ENCODE measurements at places on chromosomes 7 and 10.

- DNase-seq = no peak
Measured at GRCh38 chr7:6443372-6443941, 4.3 kb downstream of the DAGLB start.

DNA sequence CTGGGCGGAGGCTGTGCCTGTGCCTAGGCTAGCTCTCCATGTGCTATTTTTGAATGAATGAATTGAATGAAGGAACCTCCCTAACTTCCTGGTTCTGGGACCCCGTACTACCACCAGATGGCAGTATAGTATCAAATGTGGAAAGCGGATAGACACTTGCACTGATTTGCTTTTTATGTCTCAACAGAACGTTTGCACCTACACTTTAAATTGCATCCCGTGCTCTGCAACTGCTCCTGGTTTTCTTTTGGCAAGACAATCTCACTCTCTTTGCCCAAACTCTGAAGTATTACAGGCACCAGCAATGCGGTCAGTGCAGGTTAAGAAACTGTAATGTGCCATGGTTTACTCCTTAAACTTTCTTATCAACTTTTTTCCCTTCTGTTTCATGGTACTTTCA lies 6.5 kb downstream of the FZD8 start:
- peak; percentile 8 for DNase-seq

DNA sequence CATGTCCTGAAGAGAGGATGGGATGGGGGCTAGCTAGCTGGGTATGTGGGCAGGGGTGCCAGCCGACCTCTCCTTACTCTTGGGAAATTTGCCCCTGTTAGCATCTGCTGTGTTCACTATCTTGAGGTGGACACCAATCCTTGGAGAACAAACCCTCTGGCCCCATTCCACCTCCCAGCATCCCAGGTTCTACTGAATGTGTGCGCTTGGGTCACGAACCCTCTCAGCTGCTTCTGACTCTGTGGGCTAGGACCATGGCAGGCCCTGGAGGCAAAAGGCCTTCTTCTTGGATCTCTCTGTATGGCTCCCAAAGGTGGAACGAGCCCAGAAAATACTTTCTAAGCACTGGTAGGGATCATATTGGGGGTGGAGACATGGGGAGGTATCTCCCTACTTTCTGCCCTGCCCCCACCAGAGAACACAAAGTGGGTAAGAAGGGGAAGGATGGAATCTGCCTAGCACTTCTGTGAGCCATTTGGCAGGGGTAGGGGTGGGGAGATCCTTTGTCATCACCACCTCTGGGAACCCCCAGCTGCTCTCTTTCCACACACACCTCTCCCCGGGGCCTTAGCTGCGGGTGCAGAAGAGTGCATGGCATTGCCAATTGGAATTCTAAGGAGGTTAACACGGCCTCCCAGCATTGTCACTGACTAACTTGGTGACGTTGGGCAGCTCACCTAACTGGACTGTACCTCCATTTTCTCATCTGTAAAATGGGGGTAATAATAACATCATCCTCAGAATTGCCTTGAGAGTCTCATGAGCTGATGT lies 7.7 kb downstream of the UNC5B start:
- no peak for DNase-seq

DNA sequence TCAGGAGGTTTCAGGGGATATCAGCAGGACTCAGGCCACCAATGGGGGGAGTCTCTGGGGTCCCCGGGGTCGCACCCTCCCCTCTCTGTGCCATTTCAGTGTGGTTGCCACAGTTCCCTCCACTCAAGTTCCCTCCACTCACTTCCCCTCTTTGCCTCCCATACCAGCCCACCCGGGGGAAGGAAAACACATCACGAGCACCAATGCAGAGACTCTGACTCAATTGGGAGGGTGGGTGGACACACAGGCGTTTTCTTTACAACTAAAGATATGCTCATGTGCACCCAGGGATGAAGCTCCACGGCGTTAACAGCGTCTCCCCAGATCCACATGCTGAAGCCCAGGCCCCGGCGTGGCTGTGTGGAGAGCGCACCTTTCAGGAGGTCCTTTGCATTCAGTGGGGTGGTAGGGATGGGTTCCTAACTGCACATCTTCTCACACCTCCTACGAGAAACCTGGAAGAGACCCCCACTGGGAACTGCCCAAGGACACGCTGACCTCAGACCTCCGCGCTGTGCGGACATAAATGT lies 254.1 kb downstream of the ZMYND11 start:
- no peak for DNase-seq

DNA sequence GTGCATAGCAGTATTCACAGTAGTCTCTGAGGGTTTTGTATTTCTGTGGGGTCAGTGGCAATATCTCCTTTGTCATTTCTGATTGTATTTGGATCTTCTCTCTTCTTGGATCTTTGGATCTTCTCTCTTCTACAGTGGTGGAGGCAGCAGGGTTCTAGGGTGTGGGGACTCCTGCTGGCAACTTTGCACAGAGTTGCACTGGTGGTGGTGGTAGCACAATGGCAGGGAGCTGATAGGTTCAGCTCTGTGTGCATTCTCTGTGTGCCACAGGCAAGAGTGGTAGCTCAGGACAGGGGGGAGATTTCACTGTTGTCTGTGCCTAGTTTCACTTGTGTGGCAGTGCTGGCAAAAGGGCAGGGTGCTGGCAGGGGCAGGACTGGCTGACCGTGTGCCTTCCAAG lies 35.1 kb upstream of the PRSS37 start:
- DNase-seq = no peak

DNA sequence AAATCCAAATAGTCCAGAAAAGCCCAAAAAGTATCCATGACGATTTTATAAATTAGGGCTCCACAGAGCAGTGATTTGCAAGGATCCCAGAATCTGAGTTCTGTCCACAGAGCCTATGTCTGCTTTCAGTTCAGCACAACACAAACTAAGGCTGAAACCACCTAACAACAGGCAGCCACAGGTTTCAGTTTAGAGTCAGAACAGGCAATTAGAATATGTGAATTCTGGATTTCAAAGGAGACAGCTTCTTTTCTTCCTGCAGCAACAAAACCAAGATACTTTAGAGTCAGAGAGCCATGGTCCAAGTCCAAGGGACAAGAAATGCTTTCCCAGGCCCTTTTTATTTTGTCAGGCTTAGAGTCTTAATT lies 23.6 kb downstream of the IFIT3 start:
- DNase-seq = no peak

GRCh38 chr7:66307591-66308215 lies 102.6 kb downstream of the TPST1 start:
- DNase-seq = no peak

GRCh38 chr10:45249978-45250693 lies 65.3 kb downstream of the OR13A1 start:
- DNase-seq = no peak

DNA sequence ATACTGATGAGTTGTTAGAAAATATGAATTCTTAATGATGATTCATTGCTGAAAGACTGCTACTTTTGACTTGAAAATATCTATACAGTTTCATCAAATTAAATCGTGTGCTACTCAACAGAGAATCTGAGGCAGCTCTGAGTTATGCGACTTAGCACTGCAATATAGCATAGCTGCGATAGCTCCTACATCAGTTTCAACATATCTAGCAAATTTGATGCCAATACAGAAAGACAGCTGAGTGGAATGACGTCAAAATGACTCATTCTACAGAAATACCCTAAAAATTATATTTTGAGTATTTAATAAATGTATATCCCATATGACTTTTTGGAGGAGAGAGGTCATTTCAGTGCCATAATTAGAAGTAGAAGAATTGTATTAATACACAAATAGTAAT lies 1.1 kb upstream of the TARP start:
- DNase-seq = no peak

DNA sequence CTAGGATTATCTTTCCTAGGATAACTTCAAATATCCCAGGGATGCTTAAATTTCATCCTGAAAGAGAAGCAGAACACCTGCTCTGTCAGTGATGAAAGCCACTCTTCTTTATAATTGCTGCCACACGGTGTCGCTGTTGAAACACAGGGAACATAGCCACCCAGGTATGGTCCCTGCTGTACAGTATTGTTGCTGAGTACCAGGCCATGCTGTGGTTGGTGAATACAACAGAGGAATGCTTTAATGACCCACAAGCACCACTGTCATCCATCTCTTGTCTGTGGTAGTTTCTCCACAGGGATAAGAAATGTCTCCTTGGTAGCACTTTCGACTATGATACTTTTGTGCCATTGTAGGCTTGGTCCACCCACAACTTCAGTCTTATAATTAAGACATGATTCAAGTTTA lies 70.6 kb upstream of the STARD3NL start:
- peak; percentile 75 for DNase-seq

- no peak for DNase-seq
Measured at GRCh38 chr10:27622596-27622995, 118.5 kb downstream of the RAB18 start.

GRCh38 chr7:53218730-53219504 lies 183.5 kb downstream of the POM121L12 start:
- no peak for DNase-seq

- DNase-seq = no peak
Measured at GRCh38 chr10:121351540-121351939, 246.7 kb downstream of the FGFR2 start.

DNA sequence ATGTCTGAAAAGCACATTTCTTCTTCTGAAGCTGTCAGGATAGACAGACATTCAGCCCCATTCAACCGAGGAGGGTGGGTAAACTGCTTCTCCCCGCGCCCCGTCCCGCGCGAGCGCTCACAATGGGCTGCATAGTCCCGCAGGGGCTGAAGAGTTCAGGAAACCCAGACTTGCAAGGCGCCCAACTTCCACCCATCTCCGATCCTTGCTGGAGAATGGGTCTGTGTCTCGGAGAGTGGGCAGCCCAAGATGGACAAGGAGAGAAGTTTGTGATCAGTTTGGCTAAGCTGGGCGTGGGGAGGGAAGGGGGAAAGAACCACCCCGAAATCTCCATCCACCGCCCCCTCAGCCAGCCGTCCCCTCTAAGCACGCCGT lies 686 bp downstream of the AASS start:
- DNase-seq = peak; percentile 18

DNA sequence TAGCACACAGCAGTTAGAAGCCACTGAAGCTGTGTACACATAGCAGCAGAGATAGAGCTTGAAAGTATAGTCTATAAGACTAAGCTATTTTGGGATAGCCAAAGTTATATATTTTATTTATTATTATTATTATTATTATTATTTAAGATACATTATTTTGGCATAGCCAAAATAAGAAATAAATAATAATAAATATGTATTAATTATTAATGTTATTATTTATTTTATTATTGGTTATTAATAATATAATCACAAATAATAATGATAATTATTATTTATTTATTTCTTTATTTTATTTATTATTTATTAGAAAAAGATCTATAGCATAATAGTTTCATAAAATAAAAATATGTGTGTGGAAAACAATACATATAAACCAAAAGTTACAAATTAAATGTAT lies 107.2 kb upstream of the FOXK1 start:
- DNase-seq = no peak

GRCh38 chr10:102796407-102797176 lies 40.6 kb downstream of the CYP17A1 start:
- DNase-seq = peak; percentile 65

GRCh38 chr10:49076741-49077521 lies 38.4 kb downstream of the VSTM4 start:
- DNase-seq = no peak

- no peak for DNase-seq
Measured at GRCh38 chr10:125171402-125172306, 11.3 kb upstream of the CTBP2 start.

DNA sequence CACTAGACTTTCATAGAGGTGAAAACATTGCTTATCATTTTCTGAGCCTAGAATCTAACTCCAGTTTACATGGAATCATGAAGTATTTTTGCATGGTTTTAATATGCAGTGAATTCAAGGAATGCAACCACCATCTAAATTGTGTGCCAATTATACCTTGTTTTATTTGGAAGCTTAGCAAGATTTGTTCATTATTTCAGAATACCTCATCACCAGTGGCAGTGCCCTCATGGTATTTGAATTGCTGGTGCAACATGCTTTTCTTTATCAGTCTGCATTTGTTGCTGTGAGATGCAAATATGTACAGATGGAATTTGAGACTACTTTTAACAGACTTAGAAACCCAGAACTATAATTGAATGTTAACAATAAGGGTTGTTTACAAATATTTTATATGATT lies 18.7 kb upstream of the ZNF800 start:
- no peak for DNase-seq

DNA sequence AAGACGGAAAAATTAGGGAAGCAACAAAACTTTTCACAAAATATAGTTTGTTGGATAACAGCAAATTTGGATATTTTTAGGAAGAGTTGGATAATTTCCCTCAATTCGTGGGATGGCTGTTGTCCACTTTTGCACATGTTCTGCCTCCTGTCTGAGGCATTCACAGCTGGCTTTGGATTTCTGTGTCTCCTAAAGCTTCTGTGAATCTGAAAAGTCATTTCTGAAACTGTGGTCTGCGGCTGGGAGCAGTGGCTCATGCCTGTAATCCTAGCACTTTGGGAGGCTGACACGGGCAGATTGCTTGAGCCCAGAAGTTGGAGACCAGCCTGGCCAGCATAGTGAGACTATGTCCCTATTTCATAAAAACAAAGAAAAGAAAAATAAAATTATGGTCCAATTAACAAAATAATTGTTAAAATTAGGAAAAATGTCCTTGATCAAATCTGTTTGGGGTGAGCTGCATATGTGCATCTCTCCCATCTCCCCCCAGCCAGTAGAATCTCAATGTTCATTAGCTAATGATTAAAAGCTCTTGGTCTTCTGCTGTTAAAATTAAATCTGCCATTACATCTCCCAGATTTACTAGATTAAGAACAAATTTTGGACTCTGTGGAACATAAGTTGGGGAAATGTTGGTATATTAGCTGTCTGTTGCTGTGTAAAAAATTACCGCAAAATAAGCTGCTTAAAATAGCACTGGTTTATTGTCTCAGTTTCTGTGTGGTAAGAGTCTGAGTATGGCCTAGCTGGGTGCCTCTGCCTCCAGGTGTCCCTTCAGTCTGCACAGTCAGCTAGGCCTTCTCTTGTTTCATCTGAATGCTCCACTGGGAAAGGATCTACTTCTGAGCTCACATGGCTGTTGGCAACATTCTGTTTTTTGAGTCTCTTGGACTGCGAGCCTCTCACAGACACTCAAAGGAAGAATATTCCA lies 332.0 kb upstream of the FZD1 start:
- DNase-seq = no peak

DNA sequence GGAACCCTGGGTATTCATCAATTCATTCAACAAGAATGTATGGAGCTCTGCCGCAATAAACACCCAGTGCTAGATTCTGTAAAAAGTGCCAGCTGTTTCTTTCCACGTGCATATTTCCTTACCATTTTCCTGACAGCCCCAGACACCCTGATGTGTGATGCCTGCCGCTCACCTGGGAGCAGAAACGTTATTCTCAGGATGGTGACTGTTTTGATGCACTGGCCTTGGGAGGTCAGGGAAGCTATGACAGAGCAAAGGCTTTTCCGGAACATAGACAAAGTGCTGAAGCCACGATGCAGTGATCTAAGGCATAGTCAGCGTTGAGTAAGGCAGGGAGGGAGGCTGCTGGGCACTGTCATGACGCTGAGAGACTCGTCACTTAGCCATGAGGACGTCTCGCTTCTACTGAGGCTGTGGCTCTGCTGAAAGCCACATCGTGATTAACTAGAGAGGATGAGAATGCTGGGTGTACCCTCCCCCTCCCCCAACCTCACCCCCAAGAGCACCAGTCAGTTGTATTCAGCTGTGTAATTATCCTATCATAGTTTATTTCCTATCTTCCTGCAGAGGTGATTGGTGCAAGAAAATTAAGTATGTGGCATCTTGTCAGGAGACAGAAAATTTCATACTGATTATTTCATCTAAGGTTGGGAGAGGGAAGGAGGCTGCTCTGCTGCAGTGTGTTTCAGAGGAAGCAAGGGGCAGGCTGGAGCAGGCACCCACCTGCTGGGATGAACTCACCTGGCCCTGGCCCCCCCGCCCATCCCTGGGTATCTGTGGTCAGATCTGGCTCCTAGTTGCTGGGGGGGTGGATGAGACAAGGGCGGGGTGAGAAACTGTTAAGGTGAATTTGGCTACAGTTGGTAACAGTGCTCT lies 48.8 kb upstream of the SMNDC1 start:
- DNase-seq = peak; percentile 61

Data from stimulated activated CD4-positive, alpha-beta T cell treated with anti-CD3 and anti-CD28 coated beads, Interleukin-2, amount 100 ng/mL, for 24 hours (primary cell).